BJ (cell line): ENCODE measurements at places on chromosomes 13 and 19.

- DNase-seq, result no peak
These were observed 102.8 kb downstream of the TEX29 start for GRCh38 chr13:111423168-111423785.

- no peak for DNase-seq
These were observed 26.9 kb downstream of the FXYD5 start for GRCh38 chr19:35181387-35181786.

- DNase-seq, result no peak
These were observed 25.4 kb upstream of the SEMA6B start for GRCh38 chr19:4584670-4585460.

- DNase-seq, result no peak
These were observed 39.7 kb downstream of the SOX1 start for GRCh38 chr13:112106478-112107141.

GRCh38 chr13:94454906-94455305 is 24.6 kb downstream of the DCT start:
- no peak for DNase-seq

DNA sequence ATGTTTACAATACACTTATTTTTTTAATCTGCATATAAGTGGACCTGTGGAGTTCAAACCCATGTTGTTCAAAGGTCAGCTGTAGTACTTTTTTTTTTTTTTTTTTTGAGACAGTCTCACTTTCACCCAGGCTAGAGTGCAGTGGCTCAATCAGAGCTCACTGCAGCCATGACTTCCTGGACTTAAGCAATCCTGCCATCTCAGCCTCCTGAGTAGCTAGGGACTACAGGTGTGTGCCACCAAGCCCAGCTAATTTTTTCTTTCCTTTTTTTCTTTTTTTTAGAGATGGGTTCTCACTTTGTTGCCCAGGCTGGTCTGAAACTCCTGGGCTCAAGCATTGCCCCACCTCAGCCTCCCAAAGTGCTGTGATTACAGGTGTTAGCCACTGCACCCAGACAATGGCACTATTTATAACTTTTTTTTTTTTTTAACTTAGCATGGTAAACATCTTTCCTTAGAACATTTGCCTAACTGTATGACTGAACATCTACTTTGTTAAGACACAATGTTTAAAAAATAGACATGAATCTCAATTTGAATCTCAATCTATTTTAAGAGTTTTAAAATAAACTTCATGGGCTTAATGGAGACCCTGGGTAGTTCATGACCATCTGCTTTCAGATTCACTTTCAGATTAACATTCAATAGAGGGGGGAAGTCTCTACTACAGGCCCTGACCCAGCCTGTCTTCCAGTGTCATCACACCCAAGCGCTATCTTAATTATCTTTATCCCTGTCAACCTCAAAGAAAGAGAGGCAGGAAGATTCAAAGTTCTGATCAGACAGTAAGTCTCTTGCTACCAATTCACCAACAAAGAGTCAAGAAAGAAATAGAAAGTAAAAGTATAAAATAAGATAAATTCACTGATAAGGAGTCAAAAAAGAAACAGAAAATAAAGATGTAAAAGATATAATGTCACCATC is 97.7 kb upstream of the DOCK9 start:
- DNase-seq, result no peak

DNA sequence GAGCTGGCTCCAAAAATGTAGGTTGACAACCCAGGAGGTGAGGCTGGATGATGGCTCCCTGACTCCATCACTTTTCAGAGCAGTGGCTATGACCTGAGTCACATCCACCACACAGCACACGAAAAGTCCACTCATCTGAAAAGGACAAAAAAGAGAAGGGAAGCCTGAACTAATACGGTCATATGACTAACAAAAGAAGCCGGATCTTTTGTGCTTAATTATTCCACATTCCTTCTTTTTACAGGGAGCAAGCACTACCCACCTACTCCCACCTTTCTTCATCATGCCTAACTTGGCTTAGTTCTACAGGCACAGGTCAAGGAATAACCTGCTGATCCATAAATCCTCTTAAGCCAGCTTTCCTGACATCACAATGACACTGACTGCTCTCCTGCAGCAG is 601.3 kb upstream of the MIR17HG start:
- no peak for DNase-seq

GRCh38 chr13:110610955-110611595 is 4.3 kb upstream of the NAXD start:
- no peak for DNase-seq

GRCh38 chr19:53853707-53854106 is 14.0 kb upstream of the MYADM start:
- no peak for DNase-seq

DNA sequence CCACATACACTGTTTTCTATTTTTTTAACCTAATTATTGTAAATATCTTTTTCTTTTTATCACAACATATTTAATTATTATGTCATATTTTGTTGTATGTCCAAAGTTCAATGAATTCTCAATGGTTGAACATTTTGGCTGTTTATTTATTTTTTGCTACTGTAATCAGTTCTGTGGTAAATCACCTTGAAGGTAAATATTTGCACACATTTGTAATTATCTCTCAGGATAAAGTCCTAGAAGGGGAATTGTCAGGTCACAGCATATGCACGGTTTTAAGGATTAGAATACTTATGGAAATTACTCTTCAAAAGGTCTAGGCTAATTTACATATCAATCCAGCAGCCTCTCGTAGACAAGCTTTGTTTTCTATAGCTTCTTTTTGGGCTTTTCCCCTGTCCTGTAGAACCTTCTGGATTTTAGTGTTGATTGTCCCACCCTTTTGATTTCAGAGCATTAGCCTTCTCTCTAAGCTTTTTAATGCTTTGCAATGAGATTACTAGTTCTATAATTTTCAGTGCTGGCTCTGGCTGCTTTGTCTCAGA is 362.6 kb downstream of the KCNRG start:
- no peak for DNase-seq

GRCh38 chr13:77530875-77531274 is 4.6 kb upstream of the SCEL start:
- no peak for DNase-seq

DNA sequence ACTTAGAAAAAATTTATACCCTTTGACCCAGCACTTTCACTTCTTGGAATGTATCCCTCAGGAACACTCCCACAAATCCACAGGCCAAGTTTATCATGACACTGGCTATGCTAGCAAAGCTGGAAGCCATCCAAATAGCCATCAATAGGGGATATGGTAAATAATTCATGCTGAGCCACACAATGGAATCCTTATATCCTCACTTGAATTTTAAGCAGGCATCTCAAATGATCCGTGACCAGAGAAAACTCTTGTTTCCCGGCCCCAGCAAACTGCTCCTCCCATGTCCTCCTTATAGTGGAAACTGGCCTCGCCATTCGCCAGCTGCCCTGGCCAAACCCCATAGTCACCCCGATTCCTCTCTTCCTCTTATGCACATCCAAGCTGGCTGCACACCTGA is 37.6 kb downstream of the GRIK5 start:
- DNase-seq, result no peak

- no peak for DNase-seq
These were observed 39.2 kb upstream of the CSNK1A1L start for GRCh38 chr13:37144661-37145060.

GRCh38 chr19:35146746-35147459 is 3.8 kb downstream of the FXYD7 start:
- DNase-seq, result no peak

DNA sequence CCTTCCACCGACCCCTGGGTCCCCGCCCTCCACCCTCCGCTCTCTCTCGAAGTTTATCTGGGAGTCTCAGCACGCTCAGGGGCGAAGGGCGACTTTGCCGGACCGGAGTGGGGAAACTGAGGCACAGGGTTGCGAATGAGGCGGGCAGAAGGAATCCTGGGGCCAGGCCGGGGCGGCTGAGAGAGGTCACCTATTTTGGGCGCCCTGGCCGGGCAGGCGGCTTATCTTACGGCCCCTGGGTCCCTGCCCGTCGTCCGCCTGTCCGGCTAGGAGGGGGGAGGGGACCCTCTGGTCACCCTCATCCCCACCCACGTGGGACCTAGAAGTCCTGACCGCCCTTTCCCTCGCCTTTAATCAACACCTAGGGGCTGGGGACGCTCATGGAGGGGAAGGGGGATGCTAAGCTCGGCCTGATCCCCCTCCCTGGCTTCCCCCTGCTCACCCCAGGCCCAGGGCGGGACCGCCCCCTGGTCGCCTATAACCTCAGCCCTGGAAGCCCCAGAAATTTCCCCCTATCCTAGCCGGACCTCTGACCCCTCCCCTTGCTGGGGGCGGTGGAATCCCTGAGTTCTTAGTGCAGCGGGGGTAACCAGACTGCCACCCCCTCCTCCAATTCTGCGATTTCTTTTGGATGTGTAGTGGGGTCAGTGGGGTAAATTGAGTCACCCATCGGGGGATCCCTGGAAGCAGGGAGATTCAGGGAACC is 556 bp downstream of the TRIP10 start:
- no peak for DNase-seq

GRCh38 chr13:114057166-114058050 is 75.0 kb downstream of the RASA3 start:
- DNase-seq, result no peak

- no peak for DNase-seq
These were observed 87.6 kb upstream of the DOCK9 start for GRCh38 chr13:99065235-99066015.

DNA sequence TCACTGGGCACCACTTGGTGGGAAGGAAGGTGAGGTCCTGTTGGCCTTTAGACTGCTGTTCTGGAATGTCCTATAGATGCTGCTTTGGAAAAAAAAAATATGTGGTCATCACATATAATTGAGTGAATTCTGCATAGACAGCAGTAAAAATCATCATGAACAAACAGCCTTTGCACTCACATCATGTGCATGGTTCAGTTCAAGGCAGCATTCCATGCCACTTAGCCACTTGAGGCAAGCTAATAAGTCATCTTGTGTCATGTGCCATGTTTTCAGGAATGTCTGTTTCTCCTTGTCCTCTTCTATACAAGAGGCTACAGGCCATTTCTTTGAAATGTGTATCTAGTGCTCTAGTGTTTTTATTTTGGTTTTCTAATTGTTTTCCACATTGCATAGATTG is 43.9 kb upstream of the TSC22D1 start:
- no peak for DNase-seq

- DNase-seq, result no peak
These were observed 36.4 kb downstream of the CRYL1 start for GRCh38 chr13:20489185-20489820.

DNA sequence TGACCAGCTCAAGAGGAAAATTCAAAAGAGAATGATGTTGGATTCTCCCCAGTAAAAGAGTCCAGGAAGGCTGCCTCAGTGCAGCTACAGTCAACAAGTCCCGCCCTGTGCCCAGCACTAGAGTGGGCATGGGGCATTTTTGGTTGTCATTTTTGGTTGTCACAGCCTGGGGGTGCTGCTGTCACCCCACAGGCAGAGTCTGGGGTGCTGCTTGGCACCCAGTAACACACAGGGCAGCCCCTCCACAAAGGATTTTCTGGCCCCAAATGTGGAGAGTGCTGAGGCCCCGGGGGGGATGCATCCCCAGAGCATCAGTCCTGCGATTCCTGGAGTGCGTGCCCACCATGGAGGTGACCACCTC is 28.2 kb upstream of the TMEM255B start:
- DNase-seq, result no peak

DNA sequence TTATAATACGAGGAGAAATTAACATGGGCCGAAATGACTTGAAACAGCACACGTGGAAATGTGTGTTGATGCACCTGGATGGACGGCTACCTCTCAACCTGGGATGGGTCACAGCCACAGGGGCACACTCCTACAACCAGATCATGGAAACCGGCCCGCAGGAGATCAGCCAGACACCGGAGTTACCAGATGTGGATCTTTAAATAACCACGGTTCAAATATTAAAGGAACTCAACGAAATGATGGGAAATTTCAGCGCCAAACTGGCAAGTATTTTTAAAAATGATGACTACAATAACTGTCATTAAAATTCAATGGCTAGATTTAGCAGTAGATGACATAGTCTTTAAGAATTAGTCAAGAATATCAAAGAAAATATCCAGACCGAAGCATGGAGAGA is 166.9 kb upstream of the GPR12 start:
- no peak for DNase-seq

DNA sequence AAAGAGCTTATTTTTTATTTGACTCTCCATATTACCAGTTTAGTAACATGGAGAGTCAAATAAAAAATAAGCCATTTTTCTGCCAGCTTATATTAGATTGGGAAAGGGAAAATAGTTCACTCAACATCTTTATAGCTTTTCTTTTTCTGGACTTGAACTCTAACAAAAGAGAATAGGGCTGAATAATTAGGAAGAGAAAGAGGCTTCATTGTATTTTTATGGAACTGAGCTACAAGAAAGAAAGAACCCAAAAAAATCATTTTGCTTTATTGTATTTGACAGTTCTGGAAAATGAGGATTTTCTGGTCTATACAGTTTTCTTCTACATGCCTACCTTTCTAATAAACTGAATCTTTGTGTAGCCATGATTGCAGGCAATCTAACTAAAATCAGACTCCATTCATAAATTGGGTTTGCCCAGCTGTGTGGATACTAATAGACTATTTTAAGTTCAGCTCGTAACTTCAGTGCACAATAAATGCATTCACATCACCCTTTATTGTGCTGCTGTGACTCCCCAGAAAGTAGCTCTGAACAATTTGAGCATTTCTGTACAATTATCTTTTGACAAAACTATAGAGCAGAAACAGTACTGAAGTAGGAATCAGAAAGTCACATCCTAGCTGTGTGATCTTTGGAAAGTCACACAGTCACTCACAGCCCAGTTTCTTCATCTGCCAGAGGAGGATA is 115.3 kb downstream of the STOML3 start:
- DNase-seq, result no peak

- no peak for DNase-seq
These were observed 2.1 kb downstream of the ZNF331 start for GRCh38 chr19:53540091-53540490.

DNA sequence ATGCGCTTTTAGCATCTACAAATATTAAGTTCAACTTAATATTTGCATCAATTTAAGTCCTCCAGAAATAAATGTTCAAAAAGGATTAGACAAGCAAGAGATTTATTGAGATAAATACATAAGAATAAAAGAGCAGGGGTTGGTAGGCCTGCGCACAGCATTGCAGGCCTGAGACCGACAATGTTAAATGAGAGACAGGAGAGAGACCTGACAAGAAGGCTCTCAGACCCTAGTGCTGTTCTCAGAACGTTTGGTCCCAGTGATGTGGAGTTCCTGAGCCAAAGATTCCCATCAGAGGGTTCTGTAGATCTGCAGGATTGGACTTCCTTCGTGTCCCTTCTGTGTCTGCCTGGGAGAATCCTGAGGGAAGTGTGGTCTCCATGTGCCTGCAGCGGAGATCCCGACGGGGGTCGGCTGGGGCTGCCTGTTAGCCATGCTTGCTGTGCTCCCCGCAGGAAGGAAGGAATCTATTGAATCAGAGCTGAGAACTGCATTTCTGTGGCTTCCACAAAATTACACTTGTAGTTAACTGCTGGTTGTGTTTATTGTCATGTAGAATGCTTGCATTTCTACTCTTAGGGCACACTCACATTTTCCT is 369.9 kb upstream of the SLC10A2 start:
- DNase-seq, result no peak

- DNase-seq, result no peak
These were observed 6.9 kb downstream of the ANGPTL6 start for GRCh38 chr19:10095622-10095947.

- no peak for DNase-seq
These were observed 22.9 kb downstream of the PLEKHF1 start for GRCh38 chr19:29687897-29688728.

GRCh38 chr19:8576273-8576993 is 809 bp downstream of the MYO1F start:
- no peak for DNase-seq

- DNase-seq, result no peak
These were observed 2.2 kb downstream of the BST2 start for GRCh38 chr19:17402982-17403855.

- DNase-seq, result no peak
These were observed 6.3 kb downstream of the SIGLEC10 start for GRCh38 chr19:51410950-51411748.
